Aorta (tissue), 5 donors: ENCODE measurements at places on chromosomes 12 and 14. TPM values are rescaled to one million over a fixed set of nuclear protein-coding genes. Genes with fewer than 3 reads are reported as not detected.

BIN2 gene
- total RNA-seq: 11.7 TPM

MYH7 gene
- total RNA-seq: not detected

OR4M1 gene
- not detected for total RNA-seq

KRT78 gene
- total RNA-seq: not detected

C12orf50 gene
- total RNA-seq: 0.32 TPM

NFATC4 gene
- total RNA-seq: 85.5 TPM

ANKRD33 gene
- not detected for total RNA-seq

OR6S1 gene
- total RNA-seq: not detected

BTG1 gene
- total RNA-seq: 86.9 TPM

PLEKHD1 gene
- total RNA-seq: 0.30 TPM

SDSL gene
- 4.5 TPM for total RNA-seq

SYT1 gene
- total RNA-seq: 1.8 TPM

SERPINA1 gene
- total RNA-seq: 23.1 TPM

AQP5 gene
- total RNA-seq: not detected

COCH gene
- total RNA-seq: 1.4 TPM

EML5 gene
- total RNA-seq: 1.6 TPM

REM2 gene
- total RNA-seq: 0.75 TPM

VRTN gene
- not detected for total RNA-seq

SYNDIG1L gene
- 0.94 TPM for total RNA-seq

IRAK4 gene
- total RNA-seq: 34.7 TPM

RNFT2 gene
- total RNA-seq: 3.0 TPM

CCDC184 gene
- 2.2 TPM for total RNA-seq

FANCM gene
- total RNA-seq: 5.5 TPM

RNF212B gene
- total RNA-seq: not detected

CLEC12A gene
- 3.0 TPM for total RNA-seq

TNFRSF1A gene
- total RNA-seq: 236 TPM

PTCSC3 gene
- not detected for total RNA-seq

RTN1 gene
- 42.4 TPM for total RNA-seq

KRT77 gene
- total RNA-seq: not detected

ADAMTS20 gene
- total RNA-seq: not detected

RNASE7 gene
- total RNA-seq: not detected

LTBR gene
- total RNA-seq: 83.1 TPM

OR2AP1 gene
- total RNA-seq: not detected
